ENCODE measurements at places on chromosomes 12 and 14.

DNA sequence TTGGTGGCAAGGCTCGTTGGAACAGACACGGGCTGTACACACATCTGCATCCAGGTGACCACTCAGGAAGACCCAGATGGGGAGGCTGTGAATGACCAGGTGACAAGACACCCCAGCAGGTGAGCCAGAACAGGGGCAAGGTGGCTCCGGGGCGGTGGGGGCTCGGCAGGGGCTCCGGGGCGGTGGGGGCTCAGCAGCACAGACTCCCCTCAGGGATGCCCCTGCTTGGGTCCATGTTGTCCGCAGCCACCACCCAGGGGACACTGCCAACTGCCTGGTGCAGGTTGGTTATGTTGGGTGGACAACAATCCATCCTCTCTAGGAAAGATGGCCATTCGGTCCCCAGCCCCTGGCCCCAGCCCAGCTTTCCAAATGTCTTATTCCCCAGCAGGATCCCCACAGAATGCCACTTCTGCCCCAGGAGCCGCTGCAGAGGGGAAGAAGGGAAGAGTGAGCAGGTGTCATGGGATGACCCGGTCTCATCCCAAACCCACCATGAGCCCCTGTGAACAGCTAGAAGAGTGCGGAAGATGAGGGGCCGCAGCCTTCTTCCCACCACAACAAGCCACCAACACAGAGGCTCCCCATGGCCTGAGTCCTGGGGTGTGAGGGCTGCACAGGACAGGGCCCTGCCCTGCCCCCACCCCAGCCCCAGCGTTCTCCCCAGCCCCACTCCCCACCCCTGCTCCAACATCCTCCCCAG lies 31.4 kb upstream of the C14orf180 start:
- no peak for DNase-seq

GRCh38 chr14:22097586-22098292 lies 424.1 kb upstream of the OR4E1 start:
- DNase-seq: no peak

- DNase-seq: peak; percentile 45
Observed at GRCh38 chr12:112419297-112420133, 768 bp downstream of the PTPN11 start.

DNA sequence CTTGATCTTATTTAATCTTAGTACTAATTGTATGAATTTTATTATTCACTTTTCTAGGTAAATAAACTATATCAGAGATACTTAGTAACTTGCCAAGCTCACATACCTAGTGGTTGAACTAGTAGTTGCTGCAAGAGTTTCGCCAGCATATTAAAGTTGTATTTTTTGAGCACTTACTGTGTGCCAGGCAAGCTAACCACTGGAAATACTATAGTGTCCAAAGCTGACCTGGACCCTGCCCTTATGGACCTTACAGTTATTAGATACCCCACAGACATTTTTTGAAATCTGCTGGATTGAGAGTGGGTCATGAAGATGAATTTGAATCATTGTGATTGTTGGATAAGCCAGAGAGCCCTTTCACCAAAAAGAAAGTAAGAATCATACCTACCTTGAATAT lies 125.0 kb downstream of the RAD51B start:
- DNase-seq: no peak

DNA sequence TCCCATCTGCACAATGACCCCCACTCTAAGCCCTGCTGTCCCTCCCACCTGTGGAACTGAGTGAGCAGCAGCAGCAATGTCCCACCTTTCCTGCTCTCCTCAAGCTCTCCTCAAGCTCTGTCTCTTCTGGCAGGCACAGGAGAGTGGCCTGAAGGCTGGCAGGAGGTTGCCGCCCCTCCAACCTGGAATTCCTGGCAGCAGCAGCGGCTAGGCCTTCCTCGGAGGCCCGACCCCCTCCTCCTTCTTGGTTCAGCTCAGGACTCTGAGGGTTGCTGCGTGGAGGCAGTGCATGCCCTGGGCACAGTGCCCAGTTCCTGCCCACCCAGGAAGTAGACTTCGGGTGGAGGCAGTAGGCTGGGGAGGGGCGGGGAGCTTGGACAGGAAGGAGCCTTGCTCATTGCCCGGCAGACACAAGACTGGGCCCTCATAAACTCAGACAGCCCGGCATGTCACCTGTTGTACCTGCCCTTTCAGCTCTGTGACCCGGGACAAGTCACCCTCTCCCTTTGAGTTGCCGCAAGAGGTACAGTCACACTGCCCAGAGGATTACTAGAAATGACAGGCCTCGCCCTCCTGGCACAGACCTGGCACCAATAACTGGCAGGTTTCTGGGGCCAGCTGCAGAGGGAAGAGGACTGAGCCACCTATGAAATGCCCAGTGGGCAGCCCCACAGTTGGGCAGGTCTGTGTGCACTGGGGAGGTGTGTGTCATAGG lies 2.1 kb upstream of the SERPINA1 start:
- no peak for DNase-seq

DNA sequence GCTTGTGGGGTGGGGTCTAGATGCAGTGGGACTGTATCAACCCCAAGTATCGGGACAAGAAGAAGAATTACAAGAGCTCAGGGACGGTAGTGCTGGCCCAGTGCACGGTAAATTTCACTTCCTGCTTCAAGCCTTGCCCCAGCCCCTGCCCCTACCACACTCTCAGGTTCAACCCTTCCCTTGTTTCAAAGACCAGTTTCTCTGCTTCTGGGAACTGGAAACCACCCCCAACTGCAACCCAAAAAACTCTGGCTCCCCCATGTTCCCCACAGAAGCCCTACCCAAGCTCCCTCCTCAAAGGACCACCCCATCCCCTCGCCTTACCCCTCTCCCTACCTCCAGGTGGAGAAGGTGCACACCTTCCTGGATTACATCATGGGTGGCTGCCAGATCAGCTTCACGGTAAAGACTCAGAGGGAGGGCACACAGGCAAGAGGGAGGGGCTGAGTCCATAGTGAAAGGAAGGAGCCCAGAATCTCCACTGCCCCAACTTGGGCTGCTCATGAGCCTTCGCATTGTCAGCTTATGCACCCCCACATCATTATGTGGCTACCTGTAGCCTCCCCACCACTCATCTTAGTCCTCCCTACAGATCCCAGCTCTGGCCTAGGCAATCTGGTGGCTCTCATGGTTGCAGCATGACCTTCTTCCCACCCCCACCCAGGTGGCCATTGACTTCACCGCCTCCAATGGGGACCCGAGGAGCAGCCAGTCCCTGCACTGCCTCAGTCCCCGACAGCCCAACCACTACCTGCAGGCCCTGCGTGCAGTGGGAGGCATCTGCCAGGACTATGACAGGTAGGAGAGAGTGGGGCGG lies 4.3 kb downstream of the CPNE6 start:
- DNase-seq: no peak
